NCI-H69 (cell line): ENCODE measurements at places on chromosomes 13 and 19.

GRCh38 chr13:110531671-110532083 is 29.8 kb downstream of the RAB20 start:
- DNase-seq = no peak

DNA sequence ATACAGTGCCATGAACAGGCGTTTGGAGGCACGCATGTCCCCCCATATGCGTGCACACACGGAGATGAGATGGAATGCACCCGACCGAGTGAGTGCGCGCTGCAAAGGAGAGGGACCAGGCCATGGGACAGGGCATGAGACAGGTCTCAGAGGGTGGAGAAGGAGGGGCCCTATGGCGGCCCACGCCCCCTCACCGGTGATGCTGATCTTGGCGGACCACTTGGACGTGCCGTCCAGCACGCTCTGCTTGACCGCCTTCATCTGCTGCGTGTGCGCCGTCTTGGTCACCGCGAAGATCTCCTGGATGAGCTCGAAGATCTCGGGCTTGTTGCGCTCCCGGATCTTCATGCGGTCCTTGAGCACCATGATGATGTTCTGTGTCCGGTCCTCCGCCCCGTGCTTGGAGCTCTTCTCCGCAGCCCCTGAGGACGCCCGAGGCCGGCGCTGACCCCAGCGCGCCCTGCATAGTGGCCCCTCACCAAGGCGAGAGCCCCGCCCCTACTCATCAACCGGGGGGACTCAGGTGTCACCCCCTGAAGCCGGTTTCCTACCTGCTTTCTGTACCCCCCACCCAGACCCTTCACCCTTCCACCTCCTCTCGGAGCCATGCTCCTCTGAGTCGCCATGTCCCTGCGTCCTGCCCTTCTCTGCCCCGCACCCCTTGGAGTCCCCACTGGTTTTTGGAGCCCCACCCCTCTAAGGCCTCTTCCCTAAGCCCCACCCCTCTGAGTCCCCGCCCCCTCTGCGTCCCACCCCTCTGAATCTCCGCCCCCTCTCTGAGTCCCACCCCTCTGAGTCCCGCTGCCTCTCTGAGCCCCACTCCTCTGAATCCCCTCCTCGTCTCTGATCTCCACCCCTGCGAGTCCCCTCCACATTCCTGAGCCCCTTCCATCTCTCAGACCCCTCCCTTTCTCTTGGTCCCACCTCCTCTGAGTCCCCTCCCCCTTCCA is 40.8 kb downstream of the UNC13A start:
- no peak for DNase-seq

DNA sequence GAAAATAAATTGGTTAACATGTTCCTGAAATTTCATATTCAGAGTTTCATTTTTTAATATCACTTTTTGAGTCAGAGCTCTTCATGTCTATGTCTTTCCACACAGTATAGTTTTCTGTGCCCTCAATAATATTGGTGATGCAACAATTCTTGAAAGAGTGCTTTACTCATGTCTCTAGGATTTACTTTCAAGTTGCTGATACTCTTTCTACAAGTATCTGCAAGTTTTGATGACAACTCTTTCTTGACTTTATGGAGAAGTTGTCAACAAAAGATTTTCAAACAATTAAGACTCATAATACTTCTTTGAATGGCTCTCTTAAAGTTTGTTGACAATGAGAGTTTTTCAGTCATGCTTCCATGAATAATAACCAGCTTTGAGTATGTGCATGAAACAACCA is 561.7 kb downstream of the DIAPH3 start:
- DNase-seq = no peak

DNA sequence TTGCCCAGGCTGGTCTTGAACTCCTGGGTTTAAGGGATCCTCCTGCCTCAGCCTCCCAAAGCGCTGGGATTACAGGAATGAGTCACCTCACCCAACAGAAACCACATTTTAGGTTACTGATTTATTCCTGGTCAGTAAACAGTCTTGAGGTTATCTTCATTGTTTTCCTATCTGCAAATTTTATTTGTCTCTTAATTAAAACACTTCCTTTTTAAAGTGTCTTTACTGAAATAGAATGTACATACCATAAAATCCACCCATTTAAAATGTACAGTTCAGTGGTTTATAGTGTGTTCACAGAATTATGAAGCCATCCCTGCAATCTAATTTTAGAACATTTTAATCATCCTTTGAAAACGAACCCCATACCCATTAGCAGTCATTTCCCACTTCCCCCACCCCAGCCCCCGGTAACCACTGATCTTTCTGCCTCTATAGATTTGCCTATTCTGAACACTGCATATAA is 63.0 kb downstream of the MAP4K1 start:
- DNase-seq = no peak

DNA sequence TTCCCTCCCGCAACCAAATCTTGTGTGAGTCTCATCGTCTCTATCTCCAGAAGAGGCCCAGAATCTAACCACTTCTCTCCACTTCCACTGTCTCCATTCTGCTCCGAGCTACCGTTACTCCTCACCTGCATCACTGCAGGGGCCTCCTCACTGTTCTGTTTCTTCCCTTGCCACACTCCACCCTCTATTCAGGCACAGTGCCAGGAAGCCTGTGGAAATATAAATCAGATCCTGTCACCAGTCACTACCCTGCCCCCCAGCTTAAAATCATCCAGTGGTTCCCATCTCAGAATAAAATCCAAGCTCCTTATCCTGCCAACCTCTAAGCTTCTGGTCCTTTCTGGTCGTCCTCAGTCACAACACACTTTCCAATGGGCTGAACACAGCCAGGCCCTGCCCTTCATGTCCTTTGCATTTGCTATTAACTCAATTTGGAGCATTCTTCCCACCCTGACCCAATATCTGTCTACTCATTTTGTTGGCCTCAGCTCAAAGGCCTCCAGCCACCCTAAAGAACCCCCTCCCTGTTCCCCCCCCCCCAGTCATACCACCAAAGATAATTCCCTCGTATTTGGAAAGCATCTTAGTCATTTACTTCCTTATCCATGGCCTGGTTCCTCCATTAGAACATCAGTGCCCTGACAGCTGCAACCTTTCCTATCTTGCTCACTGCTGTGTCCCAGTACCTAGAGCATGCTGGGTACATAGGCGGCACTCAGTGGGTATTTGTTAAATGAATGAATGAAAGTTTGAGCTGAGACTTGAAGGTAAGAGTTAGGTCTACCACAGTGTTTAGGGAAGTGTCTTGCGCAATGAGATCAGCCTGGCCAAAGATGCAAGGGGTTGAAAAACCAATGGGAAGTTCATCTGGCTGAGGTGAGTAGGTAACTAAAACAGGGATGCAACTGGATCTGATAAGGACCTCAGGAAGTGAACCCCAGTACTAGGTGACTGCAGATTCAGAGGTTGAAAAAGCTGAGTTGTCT is 24.4 kb downstream of the ZNF175 start:
- peak; percentile 16 for DNase-seq

DNA sequence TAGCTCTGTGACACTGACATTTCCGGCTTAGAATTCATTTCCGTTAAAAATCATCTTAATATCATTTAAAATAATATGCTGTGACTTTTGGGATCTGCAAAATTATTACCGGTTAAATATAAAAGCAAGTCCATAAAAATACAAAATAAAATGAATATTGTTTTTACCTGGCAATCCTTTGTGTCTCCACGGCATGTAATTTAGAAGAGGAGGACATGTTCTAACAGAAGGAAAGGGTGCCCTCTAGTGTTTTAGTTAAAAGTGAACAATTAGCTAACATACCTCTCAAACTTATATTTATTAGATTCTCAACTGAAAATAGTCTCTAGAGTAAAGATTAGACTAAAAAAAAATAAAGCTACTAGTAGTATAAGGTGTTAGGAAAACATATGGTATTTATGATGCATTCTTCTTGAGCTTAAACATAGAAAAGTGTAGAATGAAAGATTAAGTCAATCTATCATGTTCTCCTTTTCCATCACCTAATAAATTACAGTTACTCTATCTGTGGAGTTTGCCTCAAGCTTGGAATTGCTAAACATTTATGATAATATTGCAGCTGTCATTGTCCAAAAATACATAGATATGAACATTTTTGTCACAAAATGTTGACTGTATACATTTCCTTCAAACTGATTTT is 676.7 kb upstream of the SPRY2 start:
- peak; percentile 60 for DNase-seq

DNA sequence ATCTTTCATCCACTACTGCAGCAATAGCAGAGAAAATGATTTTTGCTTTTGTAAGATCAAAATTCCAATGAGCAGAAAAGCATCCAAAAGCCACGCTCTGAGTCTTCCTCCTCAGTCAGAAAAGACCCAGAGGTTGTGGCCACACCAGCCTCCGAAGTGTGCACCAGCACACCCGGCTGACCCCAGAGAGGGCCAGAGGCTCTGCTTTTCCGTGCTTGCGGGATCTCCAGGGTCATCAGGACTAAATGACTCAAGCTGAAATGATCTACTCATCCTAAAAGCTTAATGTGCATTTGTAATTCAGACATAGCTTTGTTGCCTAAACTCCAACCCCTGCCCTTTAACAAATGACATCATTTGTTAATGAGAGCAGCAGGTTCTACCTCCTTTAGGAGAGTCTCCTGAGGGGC is 16.5 kb downstream of the RXFP2 start:
- no peak for DNase-seq

DNA sequence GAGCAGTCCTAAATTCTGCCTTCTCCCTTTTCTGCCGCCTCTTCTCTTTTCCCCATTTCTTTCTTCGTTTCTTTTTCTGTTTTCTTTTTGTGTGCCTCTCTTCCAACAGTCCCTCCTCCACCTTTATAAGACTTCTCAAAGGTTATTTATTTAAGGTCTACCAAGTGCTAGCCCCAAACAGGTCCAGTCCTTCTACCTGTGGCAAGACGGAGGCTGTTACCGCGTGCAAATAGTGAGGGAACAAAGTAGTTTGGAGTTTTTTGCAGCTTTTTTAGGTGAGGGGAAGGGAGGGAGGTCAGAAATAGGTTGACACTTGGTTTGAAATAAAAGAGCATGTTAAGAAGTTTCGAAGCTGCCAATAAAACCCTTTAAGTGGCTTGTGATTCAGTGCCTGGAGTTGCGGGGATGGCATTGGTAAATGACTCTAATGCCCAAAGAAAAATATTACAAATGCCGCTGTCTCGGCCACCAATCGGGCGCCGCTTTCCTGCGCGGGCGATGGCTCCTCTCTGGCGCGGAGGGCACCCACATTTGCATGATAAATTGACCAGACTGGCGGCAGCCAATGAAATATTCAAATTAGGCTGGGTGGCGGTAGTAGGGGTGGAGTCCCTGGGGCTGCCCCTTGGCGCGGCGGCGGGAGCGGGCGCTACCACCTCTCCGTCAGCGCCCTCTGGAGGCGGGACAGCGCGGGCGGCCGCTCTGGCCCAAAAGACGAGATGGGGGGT is 7.5 kb upstream of the TSHZ3 start:
- DNase-seq = peak; percentile 2

GRCh38 chr13:21673789-21674489 is 3.1 kb downstream of the FGF9 start:
- peak; percentile 85 for DNase-seq

DNA sequence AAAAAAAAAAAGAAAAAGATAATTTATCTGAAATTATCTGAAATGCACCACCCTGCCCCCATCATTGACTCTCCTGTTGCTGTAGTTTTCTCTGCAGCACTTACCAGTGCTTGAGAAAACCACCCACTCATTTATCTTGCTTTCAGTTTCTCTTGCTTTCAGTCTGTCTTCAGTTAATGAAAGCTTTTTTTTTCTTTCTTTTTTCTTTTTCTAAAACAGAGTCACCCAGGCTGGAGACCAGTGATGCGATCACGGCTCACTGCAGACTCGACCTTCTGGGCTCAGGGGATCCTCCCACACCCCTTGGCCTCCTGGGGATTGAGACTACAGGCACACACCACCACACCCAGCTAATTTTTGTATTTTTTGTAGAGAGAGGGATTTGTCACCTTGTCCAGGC is 4.3 kb upstream of the ACP5 start:
- peak; percentile 28 for DNase-seq

DNA sequence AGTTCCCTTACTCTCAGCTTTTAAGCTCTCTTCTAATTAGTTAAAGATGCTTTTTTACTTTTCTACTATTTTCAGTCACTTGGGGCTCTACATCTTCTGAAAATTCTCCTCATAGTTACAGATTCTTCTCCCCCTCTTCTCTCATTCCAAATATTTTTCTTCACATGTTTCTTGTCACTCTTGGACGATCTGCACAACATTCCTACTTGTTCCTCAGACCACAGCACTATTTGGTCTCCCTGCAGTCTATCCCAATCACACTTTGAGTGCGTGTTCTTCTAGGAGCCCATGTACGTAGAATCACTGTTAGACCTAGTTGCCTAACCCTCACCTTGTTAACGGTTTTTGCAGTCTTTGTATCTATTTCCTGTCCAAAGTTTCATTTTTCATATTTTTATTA is 222.5 kb upstream of the SPRY2 start:
- DNase-seq = no peak

DNA sequence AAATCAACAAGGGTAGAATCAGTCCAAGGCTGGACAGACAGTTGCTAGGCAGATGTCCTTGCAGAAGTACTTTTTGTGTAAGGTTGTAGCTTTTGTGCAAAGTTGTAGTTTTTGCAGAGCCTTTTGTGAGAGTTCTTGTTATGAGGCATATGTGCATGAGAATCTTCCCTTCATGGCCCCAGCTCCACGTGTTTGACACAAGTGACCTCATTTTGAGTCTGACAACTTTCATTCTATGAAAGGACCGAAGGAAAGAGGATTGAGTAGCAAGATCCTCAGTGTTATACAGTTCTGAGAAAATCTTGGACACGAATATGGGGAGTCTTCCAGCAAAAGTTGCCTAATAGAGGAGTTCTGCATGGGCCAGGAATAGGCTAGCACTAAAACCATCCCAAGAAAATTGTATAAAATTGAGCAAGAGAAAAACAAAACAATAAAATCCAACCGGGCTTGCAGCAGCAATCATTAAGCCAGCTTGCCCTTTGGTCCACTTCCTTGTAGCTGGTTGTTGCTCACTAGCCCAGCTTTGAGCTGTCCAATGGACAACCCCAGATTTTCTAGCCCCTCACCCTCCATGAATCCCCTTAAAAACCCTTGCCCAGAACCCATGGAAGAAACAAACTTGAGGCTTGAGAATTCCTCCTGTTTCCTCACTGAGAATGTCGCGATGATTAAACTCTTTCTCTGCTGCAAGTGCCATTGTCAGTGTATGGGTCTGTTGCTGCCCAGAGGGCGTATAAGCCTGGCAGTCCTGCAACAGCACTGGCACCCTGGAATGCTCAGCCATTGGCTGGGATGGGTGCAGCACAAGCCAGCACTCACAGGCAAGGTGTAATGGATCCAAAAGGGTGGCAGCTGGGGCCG is 6.5 kb downstream of the EPSTI1 start:
- peak; percentile 65 for DNase-seq
